ENCODE measurements at places on chromosomes 2 and 18.

DNA sequence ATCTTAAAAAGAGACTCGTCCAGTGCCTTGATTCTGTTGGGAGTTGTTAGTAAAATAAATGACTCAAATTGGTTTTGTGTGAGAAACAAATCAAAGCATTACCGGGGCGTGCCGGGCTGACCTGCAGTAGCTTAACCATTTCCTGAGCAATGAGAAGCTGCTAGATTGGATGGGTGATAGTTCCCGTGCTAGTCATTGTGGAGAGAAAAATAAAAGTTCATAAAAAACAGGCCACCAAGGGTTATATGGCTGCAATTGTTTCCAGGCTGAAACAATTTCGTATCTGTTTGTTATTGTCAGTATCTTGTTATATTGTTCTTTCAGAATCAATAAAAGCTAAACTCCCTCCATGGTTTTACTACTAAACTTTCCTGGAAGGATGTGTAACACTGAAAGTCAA is 314.4 kb downstream of the MTX2 start:
- DNase-seq = peak; percentile 67

- no peak for DNase-seq
These were observed 70.3 kb downstream of the ZBTB7C start for GRCh38 chr18:48338915-48339314.

GRCh38 chr2:73243884-73244570 is 9.9 kb downstream of the CCT7 start:
- DNase-seq = no peak

DNA sequence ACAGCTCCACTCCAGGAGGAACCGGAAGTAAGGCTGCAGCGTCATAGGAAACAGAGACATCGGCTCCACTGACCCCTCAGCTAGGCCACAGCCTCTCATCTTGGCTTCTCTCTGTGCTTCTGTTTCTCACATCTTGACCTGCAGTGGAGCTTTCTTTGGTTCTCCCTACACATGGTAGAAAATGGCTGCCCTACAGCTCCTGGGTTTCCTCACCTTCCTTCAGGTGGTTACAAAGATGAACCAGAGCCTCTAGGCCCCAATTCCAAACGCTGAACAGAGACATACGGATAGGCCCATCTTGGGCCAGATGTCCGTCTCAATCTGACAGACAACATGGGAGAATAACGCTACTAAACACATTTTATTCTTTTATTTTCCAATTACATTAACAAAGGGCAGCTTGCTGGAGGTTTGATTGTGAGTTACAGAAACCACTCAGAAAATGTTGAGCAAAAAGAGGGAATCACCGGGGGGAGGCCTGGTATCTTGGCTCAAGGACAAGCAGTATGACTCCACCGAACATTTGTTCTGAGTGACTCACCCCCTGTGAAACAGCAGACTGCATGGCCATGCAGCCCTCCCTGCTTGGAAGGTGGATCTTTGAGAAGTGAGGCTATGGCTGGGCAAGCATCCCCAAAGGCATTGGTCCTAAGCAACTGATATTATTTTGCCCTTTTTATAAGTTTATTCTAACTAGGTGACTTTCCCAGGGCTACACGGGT is 303.5 kb downstream of the CDCA7 start:
- peak; percentile 96 for DNase-seq

DNA sequence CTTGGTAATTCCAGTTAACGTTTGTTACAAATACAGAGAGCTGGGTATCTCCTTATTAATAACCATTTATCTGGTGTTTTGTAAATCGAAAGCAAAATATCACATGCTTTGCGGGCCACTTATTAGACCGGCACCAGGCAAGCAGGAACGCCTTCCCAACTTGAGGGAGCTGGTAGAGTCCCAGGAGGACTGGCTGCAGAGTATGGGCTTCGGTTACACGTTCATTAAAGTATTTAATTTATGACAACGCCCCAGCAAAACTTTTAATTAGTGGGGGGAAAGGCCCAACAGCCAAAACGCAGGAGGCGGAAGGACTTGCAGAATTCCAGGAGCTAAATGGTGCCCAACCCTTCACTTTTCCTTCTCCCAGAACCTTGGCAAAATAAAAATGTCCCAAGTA is 3.7 kb downstream of the SMAD7 start:
- no peak for DNase-seq

- no peak for DNase-seq
These were observed 11.6 kb downstream of the OXER1 start for GRCh38 chr2:42752314-42752713.

GRCh38 chr18:4276953-4277585 is 178.0 kb downstream of the DLGAP1 start:
- no peak for DNase-seq

- DNase-seq = no peak
These were observed 799.6 kb downstream of the KCNJ3 start for GRCh38 chr2:155498106-155498505.

Data from fibroblast of skin of back (primary cell).